Psoas muscle (tissue), 8 donors: ENCODE measurements at places on chromosomes 3 and 15.

DNA sequence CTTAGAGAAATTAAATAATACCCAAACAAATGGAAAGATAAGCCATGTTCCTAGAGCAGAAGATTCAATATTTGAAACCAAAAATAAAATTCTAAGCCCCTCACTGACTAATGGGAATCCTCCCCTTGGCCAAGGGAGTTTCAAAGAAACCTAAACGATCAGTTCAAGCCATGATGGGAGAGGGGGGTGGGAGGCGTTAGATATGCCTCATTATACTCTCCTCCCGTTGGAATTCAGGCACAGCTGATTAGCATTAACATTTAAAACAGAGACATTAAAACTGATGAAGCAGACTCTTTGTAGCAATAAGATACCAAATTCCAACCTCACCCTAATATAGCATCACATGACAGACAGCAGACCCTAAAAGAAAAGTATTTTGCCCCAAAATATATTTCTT is 32.9 kb downstream of the OCA2 start:
- no peak for DNase-seq

- no peak for DNase-seq
Observed at GRCh38 chr3:8539419-8539818, 37.8 kb downstream of the LMCD1 start.

GRCh38 chr15:99324082-99324620 is 72.9 kb downstream of the LRRC28 start:
- DNase-seq = no peak

DNA sequence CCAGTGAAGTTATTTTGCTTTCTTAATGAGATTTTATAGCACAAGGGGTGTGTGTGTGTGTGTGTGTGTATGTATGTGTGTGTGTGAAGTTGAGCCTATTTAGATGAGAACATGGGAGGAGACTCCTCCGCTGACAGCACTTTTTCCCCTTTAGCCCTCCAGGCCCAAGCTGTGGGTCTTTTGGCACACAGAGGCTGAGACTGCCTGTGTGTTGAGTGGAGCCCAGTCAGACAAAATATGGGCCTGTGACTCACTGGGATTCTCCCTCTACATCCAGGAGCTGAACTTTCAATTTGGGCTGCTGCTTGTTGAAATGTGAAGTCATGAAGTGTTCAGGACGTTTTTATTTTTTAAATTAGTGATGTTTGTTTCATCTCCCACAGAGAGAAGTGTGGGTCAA is 108.0 kb downstream of the MFSD1 start:
- no peak for DNase-seq
